ENCODE measurements at places on chromosomes 7 and 10.

GRCh38 chr7:6242561-6242960 lies 29.9 kb downstream of the CYTH3 start:
- no peak for DNase-seq

DNA sequence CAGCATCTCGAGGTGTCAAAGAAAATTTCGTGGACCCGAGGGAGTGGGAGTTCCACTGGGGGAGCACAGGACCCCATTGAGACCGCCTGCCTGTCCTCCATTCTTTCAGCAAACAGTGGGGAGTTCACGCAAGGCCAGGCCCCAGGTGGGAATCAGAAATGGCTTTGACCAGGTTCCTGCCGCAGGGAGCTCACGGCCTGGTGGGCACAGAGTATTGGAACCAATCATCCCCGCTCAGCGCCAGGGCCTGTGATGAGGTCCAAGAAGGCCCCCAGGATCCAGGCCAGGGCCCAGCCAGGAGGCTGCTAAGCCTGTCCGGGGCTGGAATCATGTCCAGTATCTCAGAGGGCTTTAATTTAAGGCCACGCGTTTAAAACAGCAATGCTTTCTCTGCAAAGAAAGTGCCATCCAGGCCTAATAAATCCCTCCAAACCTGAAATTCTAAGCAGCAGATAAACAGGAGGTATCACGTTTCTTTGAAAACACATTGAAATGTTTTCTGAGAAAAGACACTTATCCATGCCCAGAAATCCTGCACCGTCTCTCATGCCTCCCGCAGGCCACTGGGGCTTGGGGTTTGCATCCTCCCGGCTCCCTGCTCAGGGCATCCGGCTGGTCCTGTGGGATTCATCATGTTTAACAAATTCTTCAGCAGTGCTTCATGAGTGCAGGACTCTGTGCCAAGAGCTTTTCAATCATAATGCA lies 125.7 kb downstream of the OAT start:
- DNase-seq: no peak

DNA sequence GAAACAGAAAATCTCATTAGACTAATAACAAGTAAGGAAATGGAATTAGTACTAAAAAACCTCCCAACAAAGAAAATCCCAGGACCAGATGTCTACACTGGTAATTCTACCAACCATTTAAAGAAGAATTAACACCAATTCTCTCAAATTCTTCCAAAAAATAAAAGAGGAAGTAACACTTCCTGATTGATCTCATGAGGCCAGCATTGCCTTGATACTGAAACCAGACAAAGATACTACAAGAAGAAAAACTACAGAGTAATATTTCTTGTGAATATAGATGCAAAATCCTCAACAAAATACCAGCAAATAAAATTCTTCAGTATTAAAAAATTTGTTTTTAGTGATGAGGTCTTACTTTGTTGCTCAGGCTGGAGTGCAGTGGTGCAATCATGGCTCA lies 21.3 kb downstream of the GCK start:
- no peak for DNase-seq

DNA sequence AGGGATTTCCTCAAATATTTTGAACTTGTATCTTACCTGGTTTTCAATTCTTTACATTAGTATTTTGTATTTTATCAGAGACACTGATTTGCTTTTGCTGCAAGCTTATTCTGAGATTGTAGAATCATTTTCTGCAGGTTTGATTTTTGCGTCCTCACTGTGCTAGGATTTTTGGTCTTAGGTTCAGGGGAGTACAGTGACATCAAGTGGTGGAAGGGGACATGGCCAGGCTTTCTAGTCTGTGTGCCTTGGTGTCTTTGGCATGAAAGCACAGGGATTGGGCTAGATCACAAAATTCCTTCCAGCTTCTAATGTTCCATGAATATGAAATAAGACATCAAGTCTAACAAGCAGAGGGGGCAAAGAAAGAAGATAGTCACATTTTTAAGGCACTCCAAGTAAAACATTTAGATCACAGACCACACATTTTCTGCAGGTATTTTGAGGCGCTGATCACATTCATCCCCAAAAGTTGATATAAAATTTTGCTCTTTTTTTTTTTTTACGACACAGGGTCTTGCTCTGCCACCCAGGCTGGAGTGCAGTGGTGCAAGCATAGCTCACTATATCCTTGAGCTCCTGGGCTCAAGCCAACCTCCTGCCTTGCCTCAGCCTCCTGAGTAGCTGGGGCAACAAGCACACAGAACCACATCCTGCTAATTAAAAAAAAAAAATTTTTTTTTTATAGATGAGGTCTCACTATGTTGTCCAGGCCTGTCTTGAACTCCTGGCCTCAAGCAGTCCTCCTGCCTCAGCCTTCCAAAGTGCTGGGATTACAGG lies 124.4 kb downstream of the PON1 start:
- no peak for DNase-seq

GRCh38 chr10:110721406-110722038 lies 77.4 kb downstream of the RBM20 start:
- no peak for DNase-seq

- no peak for DNase-seq
These were observed 80.7 kb upstream of the DUSP5 start for GRCh38 chr10:110416776-110417711.

- no peak for DNase-seq
These were observed 982 bp downstream of the PGAM1 start for GRCh38 chr10:97426776-97427570.

DNA sequence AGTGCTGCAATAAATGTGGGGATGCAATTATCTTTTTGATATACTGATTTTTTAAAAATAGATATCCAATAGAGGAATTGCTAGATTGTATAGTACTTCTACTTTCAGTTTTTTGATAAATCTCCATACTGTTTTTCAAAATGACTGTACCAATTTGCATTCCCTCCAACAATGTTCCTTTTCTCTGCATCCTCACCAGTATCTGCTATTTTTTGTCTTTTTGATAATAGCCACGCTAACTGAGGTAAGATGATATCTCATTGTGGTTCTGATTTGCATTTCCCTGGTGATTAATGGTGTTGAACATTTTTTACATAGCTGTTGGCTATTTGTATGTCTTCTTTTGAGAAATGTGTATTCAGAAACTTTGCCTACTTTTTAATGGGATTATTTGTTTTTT lies 217.7 kb upstream of the MTPN start:
- no peak for DNase-seq

GRCh38 chr10:11177926-11178471 lies 160.3 kb downstream of the CELF2 start:
- no peak for DNase-seq

DNA sequence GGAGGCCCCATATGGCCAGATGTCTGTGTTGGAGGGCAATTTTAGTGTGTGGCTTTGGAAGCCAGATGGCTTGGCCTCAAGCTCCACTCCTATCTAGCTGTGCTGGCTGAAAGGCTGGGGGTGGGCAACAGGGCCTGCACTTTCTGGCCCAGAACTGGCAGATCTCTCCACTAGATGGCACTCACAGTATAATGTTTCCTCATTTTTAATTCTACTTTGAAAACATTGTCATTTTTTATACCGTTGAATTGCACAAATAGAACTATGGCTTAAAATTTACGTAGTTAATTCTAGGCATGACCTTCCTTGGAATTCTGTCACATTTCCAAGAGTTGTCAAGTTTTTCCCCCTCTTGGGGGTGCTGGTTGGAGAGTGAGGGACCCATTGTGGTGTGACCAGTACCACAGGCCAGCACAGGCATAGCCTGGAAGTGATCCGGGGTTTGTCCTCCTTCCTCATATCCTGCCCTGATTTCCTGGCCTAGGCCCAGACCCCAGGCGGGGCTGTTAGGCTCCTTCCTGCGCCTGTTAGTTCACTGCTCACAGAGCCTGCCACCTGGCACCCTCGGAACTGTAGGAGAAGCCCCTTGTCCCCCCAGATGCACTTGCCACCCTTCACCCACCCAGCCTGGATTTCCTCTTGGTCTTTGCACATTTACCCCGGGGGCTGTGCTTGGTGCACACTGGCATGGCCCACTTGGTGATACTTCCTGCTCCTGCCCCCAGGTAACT lies 52.8 kb downstream of the ARHGAP22 start:
- DNase-seq: no peak

DNA sequence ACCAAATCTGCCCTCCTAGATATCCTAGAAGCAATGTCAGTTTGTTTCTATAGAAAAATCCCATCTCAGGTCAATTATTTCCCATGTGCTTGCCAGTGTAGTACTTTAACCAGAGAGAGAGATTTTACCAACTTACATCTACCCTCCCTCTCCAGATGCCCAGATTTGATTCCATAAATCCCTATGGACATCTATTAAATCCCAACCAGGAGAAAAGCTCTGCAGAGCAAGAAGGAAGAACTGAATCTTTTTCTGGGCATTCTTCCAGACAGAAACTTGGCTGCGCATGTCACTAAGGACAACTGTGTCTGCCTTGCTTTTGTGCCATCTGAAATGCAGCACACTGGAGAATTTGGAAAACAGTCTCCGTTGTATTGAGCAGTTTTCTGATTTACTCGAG lies 597.6 kb downstream of the SORCS1 start:
- no peak for DNase-seq

DNA sequence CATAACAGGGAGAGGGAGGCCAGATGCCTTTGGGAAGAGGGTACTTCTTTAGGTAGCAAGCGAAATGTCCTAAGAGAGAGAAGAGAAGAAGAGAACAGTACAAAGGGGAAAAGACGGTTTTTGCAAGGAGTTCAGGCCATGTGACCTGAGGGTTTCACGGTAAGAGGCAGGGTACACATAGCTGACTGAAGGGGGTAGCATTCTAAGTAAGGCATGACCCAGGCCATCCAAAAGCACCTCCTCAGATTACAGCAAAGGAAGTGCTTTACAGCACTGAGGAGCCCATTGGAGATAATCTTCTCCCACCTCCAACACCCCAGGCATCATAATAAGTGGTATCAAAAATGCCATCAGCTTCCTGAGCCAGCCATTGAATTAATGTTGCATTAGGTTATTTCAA lies 258.2 kb upstream of the NPY start:
- no peak for DNase-seq

DNA sequence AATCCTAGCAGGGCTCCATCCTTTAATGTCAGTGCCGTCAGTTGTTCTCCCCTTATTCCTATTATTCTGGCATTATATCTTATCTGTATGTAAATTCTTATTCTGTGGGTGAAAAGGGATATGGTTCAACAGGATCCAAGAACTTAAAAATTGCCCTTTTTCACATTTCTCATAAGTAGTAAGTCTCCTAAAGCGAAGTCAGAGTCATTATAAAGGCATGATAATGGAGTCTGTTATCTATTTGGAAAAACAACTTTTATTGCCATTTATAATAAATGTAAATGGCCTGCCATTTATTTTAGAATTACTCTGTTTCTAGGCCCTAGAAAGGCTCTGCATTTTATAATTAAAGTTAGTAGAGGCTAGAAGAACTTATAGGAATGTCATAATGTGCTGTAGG lies 31.3 kb downstream of the SDK1 start:
- no peak for DNase-seq

- DNase-seq: no peak
These were observed 620 bp downstream of the BET1 start for GRCh38 chr7:94003446-94004023.

GRCh38 chr10:49488056-49488717 lies 50.7 kb downstream of the ERCC6 start:
- DNase-seq: no peak

DNA sequence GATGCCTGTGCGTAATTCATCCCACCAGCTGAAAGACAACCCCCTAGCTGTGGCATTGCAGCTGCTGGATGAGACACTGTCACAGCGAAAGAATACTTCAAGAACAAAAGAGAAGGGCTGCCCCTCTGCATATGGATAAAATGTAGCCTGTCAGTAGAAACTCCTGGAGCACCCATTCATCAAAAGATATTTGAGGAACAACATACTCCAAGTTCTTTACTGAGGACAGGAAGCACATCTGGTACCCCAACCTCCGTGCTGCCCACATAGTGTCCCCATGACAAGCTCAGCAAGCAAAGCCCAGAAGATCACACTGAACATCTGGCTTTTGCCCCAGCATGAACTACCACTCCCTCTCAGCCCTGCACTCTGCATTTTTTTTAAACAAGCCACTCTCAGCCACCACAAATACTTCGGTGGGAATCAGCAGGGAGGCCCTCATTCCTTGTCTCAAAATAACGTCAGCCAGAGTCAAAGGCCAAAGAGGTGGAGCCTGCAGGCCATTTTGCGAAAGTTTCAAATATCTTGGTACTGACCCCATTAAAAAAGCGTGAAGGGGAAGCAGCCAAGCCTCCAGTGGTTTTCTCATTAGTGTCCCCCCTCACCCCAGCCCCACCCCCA lies 1.7 kb downstream of the CREB3L2 start:
- peak; percentile 60 for DNase-seq

DNA sequence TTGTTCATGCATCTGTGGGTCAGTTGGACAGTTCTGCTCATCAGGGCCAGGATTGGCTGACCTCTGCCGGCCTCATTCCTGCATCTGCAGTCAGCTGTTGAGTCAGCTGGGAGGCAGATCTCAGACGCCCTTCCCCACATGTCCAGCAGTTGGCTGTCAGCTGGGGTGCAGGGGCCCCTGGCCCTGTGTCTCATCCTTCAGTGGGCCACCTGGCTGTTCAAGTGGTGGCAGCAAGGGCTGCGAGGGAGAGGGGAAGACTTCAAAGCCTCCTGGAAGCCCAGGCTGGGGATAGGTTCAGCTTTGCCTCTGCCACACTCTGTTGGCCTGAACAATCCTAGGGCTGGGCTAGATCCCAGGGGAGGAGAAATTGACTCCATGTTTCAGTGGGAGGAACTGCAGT lies 33.2 kb downstream of the TACR2 start:
- no peak for DNase-seq

GRCh38 chr7:99618726-99619125 lies 2.0 kb downstream of the ZSCAN25 start:
- no peak for DNase-seq

GRCh38 chr10:61049386-61049785 lies 105.4 kb upstream of the RHOBTB1 start:
- DNase-seq: no peak

GRCh38 chr10:86961481-86962091 lies 3.2 kb downstream of the SNCG start:
- no peak for DNase-seq

DNA sequence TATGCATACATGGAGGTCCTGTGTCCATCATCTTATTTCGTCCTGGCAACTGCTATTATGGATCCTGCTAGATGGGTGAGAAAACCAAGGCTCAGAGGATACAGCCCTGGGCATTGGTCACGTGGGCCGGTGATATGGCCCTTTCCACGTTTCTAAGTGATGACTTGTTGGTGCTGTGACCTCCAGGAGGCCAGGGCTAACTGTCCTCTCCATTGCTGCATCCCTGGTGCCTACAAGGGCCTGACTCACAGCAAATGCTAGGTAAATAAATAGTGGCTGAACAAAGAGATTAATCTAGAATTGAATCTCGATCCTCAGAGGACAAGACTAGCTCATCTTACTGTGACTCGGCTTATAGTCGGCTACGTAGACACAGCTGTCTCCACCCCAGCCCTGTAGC lies 78.6 kb downstream of the FAM53B start:
- no peak for DNase-seq

GRCh38 chr7:22219739-22220493 lies 137.0 kb downstream of the RAPGEF5 start:
- no peak for DNase-seq

- no peak for DNase-seq
These were observed 2.8 kb downstream of the COPS6 start for GRCh38 chr7:100091411-100092181.

All from liver (tissue), 10 donors.